AG09319 (cell line): ENCODE measurements at places on chromosomes 1 and 21.

DNA sequence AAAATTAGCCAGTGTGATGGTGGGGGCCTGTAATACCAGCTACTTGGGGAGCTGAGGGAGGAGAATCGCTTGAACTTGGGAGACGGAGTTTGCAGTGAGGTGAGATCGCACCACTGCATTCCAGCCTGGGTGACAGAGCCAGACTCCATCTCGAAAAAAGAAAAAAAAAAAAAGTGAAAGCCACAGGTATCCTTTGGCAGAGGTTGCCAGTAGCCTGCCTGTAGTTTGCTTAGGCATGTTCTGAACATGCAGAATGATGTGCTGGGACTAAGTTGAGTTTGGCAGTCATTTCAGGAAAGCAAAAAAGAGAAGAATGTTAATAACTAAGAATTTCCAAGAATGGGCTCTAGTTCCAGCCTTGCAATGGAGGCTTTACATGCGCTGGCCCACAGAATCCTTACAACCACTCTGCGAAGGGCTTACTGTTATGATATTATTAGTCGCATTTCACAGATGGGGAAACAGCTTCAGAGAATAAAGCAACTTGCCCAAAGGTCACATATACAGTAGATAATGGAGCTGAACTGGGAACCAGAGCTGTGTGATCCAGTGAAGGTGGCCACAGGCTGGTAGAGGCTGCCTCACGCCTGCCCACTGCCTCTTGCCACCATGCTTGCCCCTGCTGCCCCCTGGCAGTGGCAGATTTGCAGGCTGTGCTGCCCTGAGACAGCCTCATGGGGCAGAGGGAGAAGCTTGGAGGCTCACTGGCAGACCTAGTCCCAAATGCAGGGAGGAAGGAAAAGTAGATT, 66.5 kb upstream of the LYST start:
- DNase-seq, result no peak

DNA sequence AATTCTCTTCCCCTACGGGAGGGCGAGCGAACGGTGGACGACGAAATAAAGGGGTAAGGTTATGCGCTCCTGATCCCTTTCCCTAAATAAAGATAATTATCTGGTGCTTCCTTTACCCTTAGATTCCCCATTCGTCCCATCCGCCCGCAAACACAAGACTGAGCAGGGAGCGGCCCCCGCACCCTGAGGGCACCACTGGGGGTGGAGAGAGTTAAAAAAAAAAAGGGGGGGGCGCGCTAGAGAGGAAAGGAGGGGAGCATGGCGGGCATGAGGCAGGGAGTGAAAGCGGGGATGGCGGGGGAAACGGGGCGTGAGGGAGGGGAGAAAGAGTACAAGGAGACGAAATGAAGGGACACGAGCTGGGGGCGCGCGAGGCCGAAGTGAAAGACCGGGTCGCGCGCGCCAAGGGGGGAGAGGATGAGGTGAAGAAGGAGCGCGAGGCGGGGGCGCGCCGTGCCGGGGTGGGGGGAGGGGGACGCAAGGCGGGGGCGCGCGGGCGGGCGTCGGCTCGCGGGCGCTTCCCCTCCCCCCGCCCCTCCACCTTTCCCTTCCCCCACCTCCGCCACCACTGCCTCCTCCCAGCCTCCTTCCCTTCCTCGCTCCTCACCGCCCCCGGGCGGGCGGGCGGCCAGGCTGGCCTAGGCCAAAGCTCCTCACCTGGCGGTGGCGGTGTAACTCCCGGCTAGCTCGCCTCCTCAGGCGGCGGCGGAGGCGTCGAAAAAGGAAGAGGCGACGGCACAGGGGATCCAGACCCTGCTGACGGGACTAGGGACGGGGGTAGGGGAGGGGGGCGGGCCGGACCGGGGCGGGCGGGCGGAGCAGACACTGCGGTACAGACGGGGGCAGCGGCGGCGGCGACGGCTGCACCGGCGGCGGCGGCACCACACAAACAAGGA, 448 bp downstream of the GATAD2B start:
- no peak for DNase-seq

DNA sequence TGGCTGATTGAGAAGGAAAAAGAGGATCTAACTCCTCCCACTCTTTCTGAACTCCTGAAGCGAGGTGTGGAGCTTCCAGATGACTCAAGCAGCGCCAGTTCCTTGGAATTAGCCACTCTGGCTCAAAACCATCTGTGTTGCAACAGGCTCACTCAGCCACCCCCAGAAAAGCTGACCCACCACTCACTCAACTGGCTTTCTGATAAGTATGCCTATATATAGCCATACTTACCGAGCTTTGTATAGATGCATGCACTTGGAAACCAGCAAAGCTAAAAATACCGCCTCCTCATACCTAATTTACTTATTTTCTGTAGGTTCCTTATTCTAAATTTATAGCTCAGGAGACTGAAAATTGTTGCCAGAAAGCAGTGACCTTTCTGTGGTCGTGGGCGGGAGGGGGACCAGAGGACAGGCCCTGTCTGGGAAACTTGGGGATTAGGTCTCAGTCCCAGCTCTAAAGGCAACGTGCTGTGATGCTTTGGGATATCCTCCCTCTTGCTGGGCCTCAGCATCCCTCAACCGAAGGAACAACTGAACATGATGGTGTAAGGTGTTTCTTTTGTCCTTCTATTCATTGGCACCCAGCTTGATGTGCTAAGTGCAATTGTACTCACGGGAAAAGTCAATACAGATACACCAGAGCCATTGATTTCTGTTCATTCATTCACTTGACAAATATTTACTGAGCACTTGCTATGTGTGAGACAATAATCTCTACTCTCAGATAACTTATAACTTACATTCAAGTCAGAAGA, 65.7 kb downstream of the NENF start:
- no peak for DNase-seq

DNA sequence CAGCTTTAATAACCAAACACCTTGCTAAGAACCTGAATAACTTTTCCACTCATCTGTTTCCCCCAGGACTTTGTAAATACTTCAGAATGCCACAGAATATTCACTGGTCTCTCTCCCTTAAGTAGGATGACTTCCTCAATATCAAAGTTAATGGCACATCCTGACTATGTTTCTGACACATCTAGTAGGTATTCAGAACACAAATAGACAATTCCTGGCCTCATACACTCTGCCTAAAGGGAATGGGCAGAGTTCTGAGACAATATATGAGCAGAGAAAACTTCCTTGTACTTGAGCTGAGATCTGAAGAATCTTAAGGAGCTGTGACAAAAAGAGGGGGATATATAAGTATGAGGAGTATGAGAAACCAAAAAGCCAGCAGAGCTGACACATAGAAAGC, 34.8 kb downstream of the ANKRD13C start:
- peak; percentile 1 for DNase-seq

DNA sequence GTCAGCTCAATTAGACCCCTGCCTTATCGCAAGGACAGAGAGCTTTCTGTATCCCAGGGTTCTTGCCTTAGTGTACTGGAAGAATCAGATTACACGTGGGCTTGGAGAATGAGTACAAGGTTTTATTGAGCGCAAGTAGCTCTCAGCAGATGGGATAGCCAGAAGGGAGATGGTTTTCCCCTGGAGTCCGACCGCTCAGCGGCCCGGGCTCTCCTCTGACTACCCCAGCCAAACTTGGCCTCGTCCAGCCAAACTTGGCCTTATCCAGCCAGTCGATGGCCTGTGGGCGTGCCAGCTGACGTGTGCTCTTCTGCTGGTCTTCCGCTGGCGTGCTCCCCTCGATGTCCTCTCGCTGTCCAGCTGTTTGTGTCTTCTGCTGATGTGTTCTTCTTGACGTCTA, 136.9 kb downstream of the SYT14 start:
- DNase-seq, result no peak
